NB4 (cell line): ENCODE measurements at places on chromosomes 7 and 10.

GRCh38 chr7:103951311-103951710 lies 38.1 kb downstream of the RELN start:
- no peak for DNase-seq

DNA sequence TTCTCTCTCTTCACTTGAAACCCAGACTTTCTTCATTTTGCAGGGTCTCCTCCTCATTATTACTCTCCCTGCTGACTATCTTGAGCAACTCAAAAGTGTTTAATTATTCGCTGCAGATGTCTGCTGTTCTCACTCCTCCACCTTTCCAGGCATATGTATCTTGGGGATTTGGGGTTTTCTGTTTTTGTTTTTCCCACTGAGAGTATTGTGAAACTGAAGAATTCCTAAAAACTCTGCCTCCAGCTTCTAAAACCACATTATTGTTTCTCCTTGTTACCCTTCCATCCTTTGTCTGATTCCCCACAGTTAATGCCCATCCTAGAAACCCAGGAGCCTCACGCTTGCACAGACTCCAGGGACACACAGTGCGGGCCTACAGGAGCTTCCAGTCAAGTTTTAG lies 51.3 kb downstream of the WNT2 start:
- no peak for DNase-seq

GRCh38 chr7:28389504-28390395 lies 22.6 kb upstream of the CREB5 start:
- DNase-seq: peak; percentile 71

DNA sequence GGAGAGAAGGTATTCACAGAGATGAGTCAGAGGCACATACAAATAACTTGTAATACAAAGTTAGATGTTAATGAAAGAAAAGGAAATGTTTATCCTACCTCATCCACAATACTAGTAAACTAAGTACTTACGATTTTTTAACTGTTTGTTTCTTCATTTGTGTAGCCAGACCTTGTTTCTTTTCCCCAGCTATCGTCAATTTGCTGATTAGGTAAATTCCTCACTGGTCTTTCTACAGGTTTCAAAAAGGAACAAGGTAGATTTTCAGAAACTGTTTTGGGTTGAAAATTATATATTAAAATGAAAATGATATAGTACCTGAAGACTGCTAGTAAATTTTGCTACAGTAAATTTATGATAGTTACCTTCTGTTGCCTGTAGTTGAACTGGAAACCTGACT lies 56.6 kb downstream of the PON1 start:
- no peak for DNase-seq

DNA sequence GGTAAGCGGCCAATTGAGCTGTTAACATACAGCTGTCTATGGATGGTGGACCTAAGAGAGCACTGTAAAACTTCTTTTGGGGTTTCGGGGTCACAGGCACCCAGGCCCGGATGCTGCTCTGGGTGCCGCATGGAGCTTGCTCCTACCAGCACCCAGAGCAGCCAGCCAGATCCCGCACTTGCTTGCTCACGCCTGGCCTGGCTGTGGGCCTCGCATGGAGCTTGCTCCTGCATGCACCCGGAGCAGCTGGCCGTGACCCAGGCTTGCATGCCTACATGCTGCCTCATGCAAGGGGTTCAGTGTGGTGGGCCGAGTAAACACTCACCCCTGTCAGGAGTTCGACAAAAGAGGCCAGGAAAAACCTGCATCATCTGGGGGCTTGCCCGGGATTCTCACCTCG lies 896.9 kb downstream of the SORCS1 start:
- DNase-seq: no peak

- no peak for DNase-seq
These were observed 29.1 kb upstream of the NRBF2 start for GRCh38 chr10:63103971-63104409.

- DNase-seq: no peak
These were observed 665 bp upstream of the SRRT start for GRCh38 chr7:100874300-100874576.

- DNase-seq: no peak
These were observed 23.2 kb upstream of the CALN1 start for GRCh38 chr7:72435366-72435765.

DNA sequence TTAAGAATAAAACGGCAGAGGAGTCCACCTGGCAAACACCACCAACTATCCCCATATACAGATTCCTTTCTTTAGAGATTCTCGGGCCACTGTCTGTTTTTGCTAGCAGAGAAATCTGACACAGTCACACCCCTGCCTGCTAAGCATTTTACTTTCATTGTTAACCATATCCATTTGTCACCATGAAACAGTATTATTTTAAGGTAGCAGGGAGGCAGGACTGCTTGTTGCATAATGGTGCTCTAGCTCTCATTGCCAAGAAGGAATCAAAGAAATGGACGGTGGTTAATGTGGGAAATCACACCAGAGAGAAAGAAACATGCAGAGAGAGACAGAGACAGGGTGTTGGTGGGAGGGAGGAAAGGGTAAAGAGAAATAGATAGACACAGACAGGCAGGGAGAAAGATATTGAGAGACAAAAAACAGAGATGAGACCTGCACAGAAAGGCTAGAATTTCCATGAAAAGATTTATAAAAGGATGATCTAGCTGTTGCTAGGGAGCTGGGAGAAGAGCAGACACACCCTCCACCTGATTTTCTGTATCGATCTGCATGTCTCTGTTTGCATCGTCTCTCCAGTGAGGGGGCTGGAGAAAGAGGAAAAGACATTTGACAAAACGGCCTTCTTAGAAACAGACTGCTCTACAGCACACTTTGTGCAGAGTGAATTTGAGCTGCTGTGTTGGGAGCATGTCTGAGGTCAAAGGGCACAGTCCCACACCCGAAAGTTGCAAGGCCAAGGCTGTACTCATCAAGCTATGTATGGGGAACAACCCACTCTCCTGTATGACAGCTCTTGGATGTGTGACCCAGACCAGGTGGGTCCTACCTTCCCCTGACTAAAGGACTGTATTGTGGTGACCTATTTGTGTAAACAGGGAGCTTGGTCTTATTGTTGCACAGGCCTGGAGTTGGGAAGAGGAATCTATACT lies 303.1 kb downstream of the FZD1 start:
- DNase-seq: no peak

- no peak for DNase-seq
These were observed 176.9 kb downstream of the LRRC4 start for GRCh38 chr7:127854383-127854782.

- DNase-seq: no peak
These were observed 49.3 kb upstream of the RAB18 start for GRCh38 chr10:27454837-27455236.

DNA sequence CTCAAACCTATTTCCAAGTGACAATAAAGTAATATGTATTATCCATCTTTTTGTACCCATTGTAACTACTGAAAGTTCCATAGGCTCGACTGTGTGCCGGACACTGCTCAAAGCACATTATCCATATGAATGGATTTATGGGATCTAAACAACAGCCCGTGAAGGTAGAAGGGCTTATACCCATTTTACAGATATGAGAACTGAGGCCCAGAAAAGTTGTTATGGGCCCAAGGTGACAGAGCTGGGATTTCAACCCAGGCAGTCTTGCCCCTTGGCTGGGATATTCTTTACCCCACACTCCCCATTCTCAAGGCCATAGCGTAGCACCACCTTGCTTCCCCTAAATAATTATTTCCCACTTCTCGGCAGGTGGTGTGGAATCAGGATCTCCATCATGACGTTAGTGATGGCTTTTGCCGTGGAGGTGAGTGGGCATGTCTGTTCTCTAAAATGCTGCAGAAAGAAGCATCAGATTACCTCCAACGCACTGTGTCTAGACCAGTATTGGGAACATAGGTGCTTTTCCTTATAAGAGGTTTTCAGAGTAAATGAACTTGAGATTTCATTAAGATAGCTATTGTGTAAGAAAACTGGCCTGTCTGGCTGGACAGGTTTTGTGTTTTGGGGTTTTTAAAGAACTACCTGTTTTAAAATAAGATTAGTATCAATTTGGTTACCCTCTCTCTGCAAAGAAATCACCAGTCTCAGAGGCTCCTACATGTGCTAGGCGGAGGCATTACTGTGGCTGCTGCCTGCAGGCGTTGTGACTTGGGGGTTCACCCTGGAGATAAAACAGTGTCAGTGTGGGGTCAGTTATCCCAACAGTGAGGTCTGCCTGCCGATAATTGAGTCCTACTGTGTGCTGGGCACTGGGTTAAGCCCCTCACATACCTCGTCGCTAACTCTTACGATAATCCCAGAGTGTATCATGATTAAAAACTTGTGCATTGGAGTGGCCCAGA lies 85.1 kb upstream of the SDK1 start:
- DNase-seq: no peak

- DNase-seq: no peak
These were observed 107.4 kb downstream of the CDH23 start for GRCh38 chr10:71504168-71504567.

DNA sequence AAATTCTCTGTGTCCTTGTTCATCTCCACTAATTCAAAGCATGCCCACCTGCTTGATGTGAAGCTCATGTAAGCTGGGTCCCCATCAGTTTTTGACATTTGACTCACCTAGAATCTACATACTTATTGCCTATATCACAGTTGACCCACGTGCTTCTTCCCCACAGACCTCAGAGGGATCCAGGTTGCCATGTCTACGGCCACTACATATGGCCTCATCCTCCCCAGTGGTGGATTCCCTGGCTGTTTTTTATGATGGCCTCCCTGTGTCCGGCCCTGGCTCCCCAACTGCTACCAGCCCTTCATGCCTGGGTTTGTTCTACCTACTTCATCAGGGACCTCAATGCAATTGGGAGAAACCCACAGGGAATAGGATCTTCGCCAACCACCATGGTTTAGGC lies 187.4 kb upstream of the GDF10 start:
- no peak for DNase-seq
